Muscle of leg (tissue), 16 donors: ENCODE measurements at places on chromosomes 6 and 20. TPM values are rescaled to one million over a fixed set of nuclear protein-coding genes. Genes with fewer than 3 reads are reported as not detected.

DNA sequence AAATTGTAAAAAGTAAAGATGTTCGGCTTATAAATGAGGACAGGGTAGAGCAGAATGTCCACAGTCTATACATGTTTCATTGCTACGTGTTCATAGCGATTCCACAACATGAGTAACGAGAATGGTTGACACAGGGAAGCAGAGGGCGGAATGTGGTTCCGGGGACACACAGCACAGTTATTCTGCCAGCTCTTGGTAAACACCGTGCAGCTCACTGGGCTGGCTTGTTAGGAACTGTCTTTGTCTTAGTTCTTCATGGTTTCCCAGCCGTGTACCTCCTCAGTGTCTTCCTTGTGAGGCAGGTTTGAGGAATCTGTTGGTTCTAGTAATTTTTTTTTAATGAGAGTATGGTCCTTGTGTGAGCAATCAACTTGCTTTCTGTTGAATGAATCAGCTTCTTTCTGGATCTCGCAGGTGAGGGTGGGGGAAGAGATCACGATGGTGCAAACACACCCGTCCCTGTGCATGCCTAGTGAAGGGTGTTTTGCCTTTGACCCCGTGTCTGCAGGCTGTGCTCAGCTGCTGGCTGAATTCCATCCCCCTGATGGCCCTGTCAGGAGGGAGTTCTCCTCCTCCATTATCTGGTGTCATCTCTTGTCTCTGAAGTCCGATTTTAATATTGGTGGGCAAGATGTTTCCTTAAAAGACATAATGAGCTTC is 168.2 kb downstream of the SMOC2 start:
- DNase-seq = no peak

DNA sequence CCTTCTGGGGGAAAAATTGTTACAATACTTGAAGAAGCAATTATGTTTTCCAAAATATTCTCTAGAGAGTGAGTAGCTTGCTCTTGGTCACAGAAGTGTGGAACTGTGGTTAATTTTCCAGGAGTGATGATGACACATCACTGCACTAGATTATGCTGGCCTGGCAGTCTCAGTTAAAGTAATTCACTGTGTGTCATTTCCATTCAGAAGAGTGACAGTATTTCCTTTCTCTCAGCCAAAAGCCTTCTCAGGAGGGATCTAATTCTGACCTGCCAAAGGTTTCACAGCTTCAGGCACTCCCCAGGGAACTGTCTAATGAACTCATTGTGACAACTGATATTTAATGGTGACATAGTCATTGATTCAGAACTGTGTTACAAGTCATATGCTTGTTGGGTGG is 517.5 kb downstream of the TBC1D32 start:
- DNase-seq = no peak

DNA sequence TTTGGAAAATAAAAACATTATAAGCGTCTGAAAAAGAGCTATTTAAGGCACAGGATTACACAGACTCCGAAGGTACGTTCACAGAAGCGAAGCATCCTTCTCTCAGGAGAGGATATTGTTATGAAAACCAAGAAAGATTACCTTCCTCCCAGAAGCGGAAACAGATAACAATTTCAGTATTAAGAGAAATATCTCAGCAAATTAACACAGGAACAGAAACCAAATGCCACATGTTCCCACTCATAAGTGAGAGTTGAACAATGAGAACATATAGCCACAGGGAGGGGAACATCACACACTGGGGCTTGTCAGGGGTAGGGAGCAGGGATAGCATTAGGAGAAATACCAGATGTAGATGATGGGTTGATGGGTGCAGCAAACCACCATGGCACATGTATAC is 109.7 kb downstream of the CDK19 start:
- DNase-seq = no peak

GRCh38 chr6:82178077-82178758 is 69.3 kb downstream of the IBTK start:
- peak; percentile 72 for DNase-seq

GRCh38 chr6:132412656-132413498 is 11.6 kb upstream of the MOXD1 start:
- no peak for DNase-seq

DNA sequence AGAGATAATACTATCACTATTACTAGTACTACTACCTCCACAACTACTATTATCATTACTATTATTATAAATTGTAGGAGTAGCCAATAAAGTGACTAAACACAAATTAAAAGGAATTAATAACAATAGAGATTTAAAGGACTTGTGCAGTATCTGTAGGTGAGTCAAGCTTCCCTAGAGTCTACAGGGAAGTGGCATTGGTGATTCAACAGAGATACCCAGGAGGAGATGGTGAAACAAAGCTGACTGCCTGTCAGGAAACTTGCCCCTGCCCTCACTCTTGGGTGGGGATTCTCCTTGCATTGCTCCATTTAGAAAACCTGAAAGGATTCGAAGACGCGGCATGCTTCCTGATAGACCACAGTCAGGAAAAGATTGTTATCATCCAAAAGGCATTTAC is 23.3 kb upstream of the BCLAF1 start:
- DNase-seq = no peak

Gene WFDC5
- not detected for total RNA-seq

- DNase-seq = peak; percentile 74
Observed at GRCh38 chr6:151297886-151298285, 58.1 kb downstream of the AKAP12 start.

GRCh38 chr6:15322781-15323536 is 77.1 kb downstream of the JARID2 start:
- DNase-seq = no peak

GRCh38 chr20:20327746-20328145 is 40.2 kb upstream of the INSM1 start:
- DNase-seq = no peak

DNA sequence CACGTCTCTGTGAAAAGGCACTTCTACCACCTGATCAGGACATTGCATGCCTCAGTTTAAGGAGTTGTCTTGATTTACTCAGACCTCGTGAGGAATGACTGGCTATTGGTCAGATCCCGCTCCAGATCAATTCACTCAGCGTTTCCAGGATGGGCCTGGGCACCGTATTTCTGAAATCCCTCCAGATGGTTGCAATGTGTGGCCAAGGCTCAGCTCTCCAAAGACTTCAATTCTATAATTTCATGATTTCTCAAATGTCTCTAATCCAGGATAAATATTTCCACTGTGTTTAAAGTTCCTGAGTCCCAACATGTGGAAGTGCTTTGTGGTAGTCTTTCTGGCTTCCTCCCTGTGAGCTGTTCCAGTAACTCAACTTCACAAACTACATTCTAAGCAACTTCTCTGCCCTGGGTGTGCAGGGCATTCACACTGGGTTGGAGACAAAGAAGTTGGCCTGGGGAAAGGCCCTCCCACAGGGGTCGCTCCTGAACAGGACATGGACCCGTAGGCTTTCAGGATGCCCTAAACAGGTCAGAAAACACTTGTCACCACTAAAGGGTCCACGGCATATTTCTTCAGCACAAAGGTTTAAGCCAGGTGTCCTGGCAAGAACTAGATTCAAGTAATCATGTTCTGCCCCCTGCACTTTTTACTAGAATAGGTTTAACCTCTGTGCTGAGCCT is 212.1 kb downstream of the WDR27 start:
- DNase-seq = peak; percentile 91

Gene CLPSL1
- total RNA-seq = not detected

DNA sequence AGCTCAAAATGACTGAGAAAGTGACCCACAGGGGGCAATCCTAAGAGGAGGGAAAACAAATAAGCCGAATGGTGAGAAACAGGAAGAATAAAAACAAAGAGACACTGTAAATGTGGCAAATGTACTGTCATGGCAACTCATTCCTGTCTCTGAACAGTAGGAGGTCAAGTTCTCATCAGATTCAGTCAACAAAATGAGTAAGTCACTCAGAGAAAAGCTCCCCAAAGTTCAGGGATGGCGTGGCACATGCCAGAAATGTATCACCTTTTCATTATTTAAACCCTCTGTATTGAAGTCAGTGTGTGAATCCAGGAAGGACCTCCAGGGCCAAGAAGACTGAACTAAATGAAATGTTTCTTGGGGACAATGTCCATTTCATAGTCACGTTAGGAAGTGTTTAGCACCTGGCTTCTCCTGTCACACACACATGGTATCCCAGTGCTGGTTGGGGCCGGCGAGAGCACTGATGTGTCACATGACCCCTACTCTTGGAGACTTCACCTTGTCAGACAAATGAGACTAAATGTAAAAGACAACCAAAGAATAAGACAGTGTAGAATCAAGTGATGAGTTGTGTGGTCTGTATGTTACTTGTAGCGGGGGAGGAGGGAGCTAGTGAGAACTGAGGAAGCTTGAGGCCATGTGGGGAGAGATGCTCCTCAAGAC is 20.7 kb downstream of the CNR1 start:
- no peak for DNase-seq

Gene EFCAB8
- total RNA-seq = 0.22 TPM

GRCh38 chr20:38245753-38246152 is 14.8 kb downstream of the KIAA1755 start:
- peak; percentile 58 for DNase-seq

DNA sequence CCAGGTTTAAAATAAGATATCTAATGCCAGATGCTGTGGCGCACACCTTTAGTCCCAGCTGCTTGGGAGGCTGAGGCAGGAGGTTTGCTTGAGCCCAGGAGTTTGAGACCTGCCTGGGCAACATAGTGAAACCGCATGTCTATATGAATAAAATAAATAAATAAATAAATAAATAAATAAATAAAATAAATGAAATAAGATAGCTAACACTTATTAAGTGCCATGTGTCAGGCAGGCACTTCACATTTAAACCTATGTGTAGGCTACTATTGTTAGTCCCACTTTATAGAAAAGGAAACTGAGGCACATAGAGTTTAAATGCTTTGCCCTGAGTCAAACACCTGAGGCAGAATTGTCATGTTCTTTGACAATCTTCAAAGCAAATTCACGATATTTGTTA is 32.9 kb upstream of the RREB1 start:
- no peak for DNase-seq

Gene TOX2
- total RNA-seq = 0.44 TPM

GRCh38 chr6:47008397-47008763 is 33.8 kb downstream of the ADGRF1 start:
- no peak for DNase-seq

Gene NRN1
- 23.9 TPM for total RNA-seq

GRCh38 chr6:29827579-29828470 is at the start of gene HLA-G:
Gene HLA-G, plus strand, starts transcription at chr6:29827825. Its CDS starts 20 bp downstream, at chr6:29827845.
- no peak for DNase-seq

DNA sequence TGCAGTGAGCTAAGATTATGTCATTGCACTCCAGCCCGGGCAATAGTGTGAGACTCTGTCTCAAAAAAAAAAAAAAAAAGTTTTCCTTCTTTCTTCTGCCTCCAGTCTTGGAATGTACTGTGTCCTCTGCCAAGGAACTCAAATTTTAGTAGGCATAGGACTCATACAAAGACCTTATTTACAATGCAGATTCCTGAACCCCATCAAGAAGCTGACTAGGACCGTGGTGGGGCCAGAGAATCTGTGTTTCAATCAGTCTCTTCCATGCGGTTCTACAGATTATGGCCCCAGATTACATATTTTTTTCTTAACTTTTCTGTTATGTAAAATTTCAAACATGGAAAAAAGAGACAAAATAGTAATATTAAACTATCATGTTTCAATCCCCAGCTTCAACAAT is 29.8 kb upstream of the PIM1 start:
- DNase-seq = no peak

- DNase-seq = no peak
Observed at GRCh38 chr6:9257215-9257614, 821.9 kb upstream of the SLC35B3 start.
